ENCODE measurements at places on chromosomes 2 and 18. TPM values are rescaled to one million over a fixed set of nuclear protein-coding genes. Genes with fewer than 3 reads are reported as not detected.

DNA sequence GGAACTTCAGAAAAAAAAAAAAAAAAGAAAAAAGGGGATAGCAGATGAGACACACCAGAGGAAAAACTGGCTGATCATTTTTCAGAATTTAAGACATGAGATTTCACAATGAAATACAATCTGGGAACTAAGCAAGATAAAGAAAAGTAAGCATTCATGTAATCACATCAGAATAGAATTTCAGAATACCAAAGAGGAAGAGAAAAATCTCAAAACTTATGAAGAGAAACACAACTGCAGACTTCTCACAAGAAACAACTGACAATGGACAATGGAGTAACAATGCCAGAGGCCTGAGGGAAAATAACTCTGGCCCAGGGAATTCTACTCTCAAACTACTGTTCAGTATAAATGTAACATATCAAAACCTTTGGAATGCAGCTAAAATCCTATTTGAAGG, 13.2 kb upstream of the RRM2 start:
- DNase-seq: no peak

GRCh38 chr18:75472906-75473305, 45.4 kb upstream of the SMIM21 start:
- DNase-seq: no peak

GRCh38 chr2:233821709-233822100, 32.6 kb downstream of the HJURP start:
- DNase-seq: no peak

- no peak for DNase-seq
Observed at GRCh38 chr2:38514603-38515154, 88.0 kb downstream of the HNRNPLL start.

- DNase-seq: no peak
Observed at GRCh38 chr2:218009231-218009630, 6.4 kb upstream of the TNS1 start.

GRCh38 chr2:105410554-105410953, 11.7 kb upstream of the FHL2 start:
- no peak for DNase-seq

ST6GAL2 gene
- polyA plus RNA-seq: 18.4 TPM

PRKAG3 gene
- 0.04 TPM for polyA plus RNA-seq

All from renal cortex interstitium (tissue), 15 donors.